ENCODE measurements at places on chromosomes 5 and 9.
A peak's percentile ranks its signal among the peaks of the same experiment; 100 is the strongest.

- DNase-seq, result peak; percentile 53
Observed at GRCh38 chr5:152560512-152561137, 155.5 kb upstream of the NMUR2 start.

GRCh38 chr9:79013715-79014610, 557.8 kb upstream of the TLE4 start:
- no peak for DNase-seq

DNA sequence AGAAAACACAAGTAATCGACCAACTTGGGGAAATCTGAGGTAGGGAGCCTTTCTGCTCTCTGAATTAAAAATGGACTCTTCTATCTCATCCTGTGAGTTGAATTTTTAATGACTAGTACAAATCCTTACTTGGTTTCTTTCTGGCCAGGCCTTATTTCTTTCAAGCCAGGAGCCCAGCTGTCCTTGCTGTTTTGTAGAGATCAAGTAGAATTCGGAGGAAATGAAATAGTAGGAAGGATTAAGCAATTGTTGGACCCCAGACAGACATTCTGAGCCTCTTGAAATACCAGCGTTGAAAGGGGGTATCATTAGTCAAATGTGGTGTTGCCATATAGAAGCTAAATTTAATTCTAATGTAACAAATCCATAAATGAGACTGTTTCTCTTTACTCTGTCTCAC, 53.7 kb upstream of the SMIM15 start:
- DNase-seq, result no peak

DNA sequence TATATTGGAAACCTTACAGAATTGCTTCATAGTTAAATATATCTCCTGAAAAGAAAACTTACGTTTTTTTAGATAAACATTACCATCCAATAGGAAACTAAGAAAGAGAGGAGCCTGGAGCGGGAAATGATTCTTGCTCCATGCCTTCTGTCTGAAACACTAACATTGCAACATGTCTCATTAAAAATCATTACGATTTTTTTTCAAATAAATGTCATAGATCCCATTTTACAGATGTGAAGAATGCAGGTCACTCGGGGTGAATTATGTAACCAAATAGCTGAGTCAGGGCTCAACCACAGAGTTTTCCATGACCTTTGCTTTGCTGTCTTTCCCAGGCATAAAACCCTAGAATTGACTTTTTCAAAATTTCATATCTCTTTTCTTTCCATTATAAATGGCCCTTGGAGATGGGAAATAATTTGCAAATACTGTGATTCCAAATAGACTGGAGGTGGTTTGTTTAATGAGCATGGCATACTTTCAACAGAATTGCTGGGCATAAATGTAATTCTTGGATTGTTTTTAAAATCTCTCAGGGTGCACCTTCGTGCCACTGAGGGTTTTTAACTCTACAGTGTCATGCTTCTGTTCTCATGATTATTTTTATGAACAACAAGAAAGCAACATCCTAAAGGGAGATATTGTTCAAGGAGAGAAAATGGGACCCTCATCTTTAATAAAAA, 302.8 kb downstream of the EBF1 start:
- DNase-seq, result no peak

DNA sequence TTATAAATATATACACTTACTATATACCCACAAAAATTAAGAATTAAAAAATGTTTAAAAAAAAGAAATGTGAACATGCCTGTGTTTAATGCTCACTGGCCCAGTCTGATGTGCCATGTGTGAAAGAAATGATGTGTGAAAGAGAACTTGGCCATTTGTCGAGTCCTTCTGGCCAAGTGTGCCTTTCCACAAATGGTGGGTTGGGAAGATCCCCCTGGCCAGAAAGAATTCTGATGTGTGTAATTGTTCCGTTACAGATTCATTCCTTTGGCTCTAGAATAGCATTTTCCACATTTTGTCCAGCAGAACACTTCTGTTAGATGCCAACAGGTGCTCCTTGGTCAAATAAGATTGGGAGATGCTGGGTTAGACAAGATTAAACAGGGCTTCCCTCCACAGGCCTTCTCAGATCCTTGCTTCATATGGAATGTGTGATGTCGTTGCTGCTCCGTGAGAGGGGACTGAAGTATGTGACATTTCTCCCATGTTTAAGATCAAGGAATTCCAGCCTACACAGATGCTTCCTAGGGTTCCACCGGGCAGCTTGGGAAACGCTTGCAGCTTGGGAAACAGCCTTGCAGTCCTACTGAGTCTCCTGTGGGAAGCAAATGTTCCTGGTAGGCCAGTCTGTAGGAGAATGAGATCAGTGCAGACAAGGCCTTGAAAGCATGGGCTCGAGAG, 32.1 kb downstream of the GDNF start:
- DNase-seq, result no peak

GRCh38 chr5:66929995-66930394, 266.6 kb downstream of the CD180 start:
- DNase-seq, result no peak

DNA sequence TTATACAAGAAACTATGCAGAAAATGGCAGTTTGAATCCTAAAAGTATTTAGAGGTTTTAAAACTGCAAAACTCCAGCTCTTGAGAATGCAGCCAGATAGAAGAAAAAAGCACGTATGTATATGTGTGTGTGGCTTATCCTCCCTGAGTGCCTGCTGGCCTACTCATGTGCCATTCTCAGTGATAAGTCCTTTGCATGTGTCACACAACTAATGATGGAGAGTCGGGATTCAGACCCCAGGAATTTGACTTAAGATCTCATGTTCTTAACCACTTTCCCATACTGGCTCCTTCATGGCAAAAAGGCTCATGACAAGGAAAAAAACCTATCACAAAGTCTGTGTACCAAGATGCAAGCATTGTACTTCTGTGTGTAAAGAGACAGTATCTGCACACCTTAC, 26.6 kb downstream of the SMARCA2 start:
- DNase-seq, result no peak

DNA sequence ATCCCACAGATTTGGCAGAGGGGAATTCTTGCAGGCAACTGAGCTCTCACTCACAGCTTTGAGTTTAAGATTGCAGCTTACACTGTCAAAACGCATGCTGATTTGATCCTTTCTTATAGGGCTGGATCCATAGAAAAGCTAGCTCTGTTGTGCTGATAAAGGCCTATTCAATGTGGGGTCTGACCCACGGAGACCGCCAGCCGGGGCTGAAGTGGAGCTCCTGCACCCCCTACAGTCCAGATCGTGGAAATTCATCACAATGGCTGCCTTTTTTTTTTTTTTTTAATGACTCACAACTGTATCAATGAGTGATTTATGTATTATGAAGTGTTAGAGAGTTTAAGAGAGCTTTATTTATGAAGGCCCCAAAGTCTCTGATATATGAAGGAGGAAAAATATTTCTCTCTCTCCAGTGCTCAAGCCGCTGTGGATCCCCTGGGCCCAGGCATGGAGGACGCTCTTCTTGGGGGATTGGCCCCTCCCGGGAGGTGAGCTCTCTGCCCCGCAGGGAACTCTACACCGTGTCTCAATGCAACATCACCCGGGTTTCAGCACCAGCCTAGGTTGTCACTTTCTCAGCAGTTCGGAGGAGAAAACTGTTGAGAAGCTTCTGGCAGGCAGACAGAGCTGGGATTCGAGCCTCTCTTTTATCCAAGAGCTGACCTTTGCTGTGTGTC, 700.2 kb downstream of the IRX1 start:
- no peak for DNase-seq

GRCh38 chr5:132381614-132382013, 12.1 kb downstream of the SLC22A5 start:
- no peak for DNase-seq

GRCh38 chr5:132834057-132834456, 3.6 kb upstream of the SHROOM1 start:
- no peak for DNase-seq

DNA sequence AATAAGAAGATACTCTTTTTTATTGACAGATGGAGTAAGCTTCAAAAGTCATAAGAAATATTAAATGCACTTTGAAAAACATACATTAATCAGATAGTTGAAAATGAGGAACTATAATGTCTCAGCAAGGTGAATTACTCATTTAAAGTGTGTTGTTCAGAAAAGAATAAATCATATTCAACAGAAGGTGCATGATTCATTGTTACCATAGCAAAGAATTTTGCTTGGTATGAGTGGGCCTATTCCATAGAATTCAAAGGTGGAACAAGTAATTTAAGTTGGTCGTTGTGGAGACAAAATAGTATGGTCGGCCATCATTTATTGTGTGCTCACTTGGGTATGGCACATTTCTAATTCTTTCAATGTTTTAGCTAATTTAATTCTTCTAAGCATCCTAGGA, 1920.2 kb upstream of the CDH9 start:
- no peak for DNase-seq

- no peak for DNase-seq
Observed at GRCh38 chr5:137828180-137828579, 39.5 kb upstream of the MYOT start.

DNA sequence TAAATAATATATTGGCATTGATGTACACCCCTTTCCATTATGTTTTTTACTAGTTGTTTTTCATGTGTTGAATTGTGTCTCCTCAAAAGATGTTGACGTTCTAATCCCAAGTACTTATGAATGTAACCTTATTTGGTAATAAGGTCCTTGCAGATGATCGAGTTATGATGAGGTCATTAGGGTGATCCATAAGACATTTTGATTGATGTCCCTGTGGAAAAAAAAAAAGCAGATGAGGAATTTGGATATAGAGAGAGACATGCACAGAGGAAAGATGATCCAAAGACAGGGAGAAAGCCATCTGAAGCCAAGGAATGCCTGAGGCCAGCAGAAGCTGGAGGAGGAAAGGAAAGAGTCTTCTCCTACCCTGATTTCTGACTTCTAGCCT, 632.7 kb downstream of the TLR4 start:
- no peak for DNase-seq

DNA sequence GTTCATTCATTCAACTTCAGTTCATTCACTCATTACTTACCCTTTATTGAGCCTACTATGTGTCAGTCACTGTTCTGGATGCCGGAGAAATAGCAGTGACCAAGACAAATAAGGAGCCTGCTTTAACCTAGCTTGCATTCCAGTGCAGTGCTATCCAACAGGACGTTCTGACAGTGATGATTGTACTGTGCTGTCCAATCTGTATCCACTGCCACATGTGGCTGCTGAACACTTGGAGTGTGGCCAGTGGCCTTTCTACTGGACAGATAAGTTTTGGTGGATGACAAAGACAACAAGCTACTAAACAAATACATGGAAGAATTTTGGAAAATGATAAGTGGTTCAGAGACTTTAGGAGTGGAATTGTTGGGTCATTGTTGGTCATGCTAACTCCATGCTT, 33.6 kb downstream of the SUB1 start:
- DNase-seq, result no peak

- DNase-seq, result peak; percentile 49
Observed at GRCh38 chr9:89243296-89244061, 64.9 kb upstream of the SHC3 start.

GRCh38 chr5:68533571-68534084, 318.1 kb downstream of the PIK3R1 start:
- DNase-seq, result peak; percentile 60

- DNase-seq, result no peak
Observed at GRCh38 chr9:38235244-38235643, 157.3 kb upstream of the ALDH1B1 start.

DNA sequence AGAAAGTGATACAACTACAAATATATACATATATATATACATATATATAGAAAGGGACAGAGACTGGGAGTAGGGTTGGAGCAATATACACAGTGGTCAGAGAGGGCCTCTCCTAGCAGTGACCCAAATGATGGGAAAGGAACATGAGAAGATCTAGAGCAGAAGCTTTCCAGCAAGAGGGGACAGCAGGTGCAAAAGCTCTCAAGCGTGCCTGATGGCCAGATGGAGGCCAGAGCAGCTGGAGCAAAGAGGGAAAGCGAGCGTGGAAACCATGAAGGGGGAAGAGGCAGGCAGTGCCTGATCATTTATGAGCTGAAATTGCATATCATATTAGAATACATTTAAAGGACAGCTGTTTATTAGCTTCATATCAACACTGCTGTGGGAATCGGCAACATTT, 7.6 kb upstream of the GRPEL2 start:
- no peak for DNase-seq

GRCh38 chr9:79572608-79573411, 1.0 kb downstream of the TLE4 start:
- no peak for DNase-seq

DNA sequence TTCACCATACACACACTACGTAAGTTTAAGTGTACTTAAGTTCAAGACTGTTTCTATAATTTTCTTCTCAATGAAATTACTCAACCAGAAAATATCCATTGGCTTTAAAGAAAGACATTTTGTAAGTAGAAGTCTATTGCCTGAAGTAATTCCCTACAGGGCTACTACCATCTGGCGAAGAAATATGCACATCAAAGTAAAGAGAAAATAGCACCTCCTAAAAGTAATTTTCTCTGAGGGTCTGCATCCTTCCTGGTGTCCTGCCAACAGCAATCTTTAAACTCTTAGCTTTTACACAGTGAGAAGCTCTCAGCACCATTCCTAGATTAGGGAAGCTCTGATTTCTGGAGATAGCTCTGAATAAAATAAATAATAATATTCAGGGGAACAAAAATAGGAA, 498.5 kb upstream of the TYRP1 start:
- DNase-seq, result no peak

DNA sequence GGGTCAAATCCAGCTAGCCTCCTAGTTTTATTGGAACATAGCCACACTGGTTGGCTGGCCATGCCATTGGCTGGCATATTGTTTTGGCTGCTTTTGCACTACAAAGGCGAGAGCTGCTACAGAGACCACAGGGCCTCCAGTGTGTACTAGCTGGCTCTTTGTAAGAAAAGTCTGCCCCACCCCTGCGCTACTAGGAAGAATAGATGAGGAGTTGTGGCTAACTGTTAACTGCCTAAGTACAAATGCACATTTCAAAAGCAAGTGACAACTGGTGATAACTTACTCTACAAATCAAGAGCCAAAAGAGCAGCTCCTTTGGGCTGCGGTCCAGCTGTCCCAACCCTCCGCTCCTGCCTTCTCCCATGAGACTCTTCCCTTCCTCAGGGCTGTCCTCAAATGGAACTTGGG, 63.9 kb downstream of the SERINC5 start:
- no peak for DNase-seq

DNA sequence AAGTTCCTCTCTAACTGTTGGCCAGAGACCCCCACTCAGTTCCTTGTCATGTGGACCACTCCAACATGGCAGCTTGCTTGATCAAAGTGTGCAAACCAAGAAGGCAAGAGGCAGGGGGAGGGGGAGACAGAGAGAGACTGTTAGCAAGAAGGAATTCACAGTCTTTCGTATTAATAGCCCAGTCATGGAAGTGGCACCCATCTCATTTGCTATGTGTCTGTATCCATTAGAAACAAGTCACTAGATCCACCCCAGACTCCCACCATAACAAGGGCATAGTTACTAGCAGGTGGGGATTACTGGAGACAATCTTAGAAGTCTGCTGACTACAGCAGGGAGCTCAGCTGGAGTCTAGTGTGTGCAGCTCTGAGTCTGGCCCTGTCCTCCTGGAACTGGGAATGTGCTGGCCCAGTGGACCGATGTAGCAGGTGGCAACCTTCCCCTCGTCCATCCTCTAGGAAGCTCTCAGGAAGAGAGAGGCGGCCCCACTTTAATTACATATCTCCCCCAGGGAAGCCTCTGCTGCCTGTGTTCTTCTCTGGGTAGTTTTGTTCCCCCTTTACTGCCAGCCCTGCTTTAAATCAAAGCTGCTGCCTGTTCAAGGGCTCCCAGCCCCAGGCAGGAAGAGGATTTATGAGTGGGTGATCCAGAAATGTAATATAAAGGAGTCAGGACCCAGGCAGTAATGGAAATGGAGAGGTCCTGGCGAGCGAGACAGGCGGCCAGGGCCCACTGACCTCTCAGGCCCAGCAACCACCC, 47.8 kb upstream of the ALDH1B1 start:
- DNase-seq, result no peak
